ENCODE measurements at places on chromosomes 12 and 14.
A peak's percentile ranks its signal among the peaks of the same experiment; 100 is the strongest.

GRCh38 chr14:96203116-96203515 is 1.5 kb upstream of the BDKRB2 start:
- no peak for DNase-seq

GRCh38 chr12:6700646-6701051 is at the start of gene PIANP:
Gene PIANP (minus strand): TSS chr12:6700815. CDS start chr12:6698061, 2,754 bp downstream.
- peak; percentile 70 for DNase-seq

DNA sequence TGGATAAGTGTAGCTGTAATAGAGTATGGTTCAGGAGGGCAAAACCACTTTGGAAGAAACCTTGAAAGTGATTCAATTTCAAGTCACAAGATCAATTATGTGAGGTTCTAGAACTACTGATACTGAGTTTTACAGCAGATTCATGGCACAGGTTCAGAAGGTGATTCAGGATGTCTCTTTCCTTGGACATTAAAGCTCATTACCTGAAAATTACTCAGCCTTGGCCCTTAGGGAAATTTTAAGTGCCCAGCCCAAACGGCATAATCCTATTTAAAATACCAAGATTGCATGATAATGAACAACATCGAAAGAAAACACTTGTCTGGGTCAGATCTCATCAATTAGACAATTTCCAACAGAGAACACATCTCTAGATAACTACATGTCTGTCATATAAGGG is 70.2 kb upstream of the SLC38A2 start:
- DNase-seq: peak; percentile 65

- peak; percentile 61 for DNase-seq
Measured at GRCh38 chr12:7439579-7440505, 4.1 kb downstream of the CD163L1 start.

- DNase-seq: no peak
Measured at GRCh38 chr12:50574601-50575348, 70.0 kb downstream of the DIP2B start.

DNA sequence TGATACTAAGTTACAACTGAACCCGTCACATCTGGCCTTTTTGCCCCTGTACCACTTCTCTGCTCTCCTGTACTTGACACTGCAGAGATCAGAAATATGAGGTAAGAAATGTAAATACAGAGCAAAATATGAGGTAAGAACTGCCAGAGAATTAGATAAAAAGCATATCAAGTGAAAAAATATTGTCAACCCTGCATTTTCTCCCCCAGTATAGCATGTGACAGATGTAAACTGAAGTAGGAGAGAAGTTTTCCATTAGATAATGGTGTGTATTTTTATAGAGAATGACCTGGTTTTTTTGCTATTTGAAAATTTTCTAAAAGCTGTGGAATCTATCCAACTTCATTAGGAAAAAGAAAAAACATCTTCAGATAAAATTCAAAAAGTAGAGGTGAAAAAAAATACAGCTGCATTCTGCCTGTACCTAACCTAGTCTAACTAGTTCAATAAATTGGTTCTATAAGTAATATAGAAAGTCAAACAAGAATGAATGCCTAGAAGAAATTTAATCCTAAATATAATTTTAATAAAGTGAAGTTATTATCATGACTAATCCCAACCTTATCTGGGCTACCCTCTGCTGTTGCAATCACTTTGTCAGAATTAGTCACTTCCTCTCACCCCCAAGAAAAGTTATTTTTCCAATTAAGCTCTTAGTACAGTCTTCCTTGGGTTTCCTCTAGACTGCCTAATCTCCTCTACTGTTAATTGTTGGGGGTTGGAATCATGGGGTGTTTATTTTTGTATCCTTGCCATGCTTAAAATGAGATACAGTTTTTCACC is 210.0 kb downstream of the RASSF9 start:
- DNase-seq: no peak

DNA sequence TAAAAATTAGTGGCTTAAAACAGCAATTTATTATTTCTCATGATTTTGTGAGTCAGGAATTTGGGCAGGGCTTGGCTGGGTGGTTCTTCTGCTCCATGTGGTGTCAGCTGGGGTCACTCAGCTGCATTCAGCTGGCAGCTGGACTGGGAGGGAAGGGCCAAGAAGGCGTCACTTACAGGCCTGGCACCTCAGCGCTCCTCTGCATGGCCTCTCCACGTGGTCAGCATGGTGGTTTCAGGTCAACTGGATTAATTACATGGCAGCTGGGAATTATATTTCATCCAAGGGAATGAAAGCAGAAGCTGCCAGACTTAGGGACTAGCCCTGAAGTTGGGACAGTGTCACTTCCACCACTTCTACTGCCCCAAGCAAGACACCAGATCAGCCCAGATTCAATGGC is 27.5 kb upstream of the IRF2BPL start:
- DNase-seq: no peak

GRCh38 chr14:23070262-23071129 is 13.2 kb upstream of the CDH24 start:
- no peak for DNase-seq

DNA sequence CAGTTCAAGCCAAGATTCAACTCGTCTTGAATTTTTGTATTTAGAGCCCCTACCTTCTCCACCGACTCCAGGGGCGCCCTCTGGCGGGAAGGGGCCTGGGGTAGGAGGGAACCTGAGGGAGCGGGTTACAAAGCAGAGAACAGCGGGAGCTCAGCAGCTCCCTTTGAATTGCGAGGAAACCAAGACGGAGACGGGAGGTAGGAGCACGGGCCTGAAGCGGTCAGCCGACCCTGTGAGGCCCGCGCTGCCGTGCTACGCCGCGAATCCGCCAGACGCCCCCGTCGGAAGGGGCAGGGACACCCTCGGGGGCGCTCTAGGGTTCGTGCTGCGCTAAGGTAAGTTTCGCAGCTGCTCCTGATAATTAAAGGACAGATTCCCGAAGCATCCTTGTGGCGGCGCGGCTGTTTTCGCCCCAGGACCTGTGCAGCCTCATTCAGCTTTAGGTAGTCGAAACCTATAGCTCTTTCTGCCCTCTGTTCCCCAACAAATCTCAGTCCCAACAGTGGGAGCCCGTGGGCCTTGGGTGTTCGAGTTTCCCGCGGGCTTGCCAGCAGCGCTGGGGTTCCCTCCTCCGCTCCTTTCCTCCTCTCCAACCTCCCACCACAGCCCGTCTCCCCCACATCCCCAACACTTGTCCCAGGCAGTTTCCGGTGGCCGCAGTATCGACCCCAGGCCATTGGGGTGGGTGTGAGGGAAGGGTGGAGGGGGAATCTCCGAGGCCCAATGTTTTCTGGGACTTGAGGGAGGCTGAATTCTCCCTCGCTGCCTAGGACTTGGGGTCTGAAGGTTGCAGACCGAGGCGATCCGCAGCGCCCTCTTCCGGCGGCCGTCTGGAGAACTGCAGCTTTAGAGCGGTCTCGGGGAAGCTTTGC is 5.1 kb upstream of the NKX2-1 start:
- DNase-seq: no peak

DNA sequence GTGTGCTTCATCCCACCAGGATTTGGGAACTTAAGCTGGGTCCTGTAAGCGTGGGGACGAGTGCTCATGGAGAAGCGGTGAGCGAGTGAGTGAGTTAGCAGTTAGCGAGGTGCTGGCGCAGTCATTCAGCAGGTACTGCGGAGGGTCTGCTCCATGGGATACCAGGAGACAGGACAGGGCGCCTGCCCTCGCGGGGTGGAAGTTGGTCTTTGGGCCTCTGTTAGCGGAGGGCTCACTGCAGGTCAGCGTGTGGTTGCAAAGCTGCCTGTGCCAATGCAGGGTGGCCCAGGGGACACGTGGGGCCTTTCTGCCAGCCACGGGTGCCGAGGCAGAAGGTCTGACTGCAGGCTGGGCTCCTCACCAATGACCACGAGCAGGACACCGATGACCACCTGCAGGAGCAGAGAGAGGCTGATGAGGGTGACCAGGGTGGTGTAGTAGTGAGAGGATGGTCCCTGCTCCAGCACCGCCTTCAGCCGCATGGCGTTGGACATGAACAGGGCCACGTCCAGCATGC is 97.6 kb downstream of the NINJ2 start:
- DNase-seq: no peak

- no peak for DNase-seq
Measured at GRCh38 chr12:33529031-33529430, 89.4 kb upstream of the SYT10 start.

GRCh38 chr14:20627346-20628027 is 14.0 kb downstream of the OR6S1 start:
- DNase-seq: no peak

DNA sequence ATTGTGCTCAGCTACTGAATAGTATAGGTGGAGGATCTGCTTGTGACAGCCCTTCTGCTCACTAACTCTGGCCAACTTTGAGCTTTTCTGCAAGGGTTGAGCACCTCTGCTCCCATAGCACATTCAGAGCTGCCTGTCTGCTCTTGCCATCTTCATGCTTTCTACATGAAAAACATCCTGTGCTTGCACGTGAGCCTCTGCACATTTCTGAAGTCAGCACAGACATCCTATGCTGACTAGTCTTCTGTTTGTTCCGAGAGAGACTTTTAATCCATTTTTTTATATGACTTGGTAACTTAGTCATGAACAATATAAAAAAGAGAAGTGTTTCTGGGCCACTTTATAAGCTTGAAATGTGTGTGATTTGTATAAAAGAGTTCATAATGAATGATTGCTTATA is 969.3 kb downstream of the TMTC2 start:
- DNase-seq: no peak

- DNase-seq: no peak
Measured at GRCh38 chr12:100942984-100943749, 148.6 kb downstream of the ANO4 start.

GRCh38 chr12:104692557-104693218 is 235.9 kb downstream of the CHST11 start:
- no peak for DNase-seq

DNA sequence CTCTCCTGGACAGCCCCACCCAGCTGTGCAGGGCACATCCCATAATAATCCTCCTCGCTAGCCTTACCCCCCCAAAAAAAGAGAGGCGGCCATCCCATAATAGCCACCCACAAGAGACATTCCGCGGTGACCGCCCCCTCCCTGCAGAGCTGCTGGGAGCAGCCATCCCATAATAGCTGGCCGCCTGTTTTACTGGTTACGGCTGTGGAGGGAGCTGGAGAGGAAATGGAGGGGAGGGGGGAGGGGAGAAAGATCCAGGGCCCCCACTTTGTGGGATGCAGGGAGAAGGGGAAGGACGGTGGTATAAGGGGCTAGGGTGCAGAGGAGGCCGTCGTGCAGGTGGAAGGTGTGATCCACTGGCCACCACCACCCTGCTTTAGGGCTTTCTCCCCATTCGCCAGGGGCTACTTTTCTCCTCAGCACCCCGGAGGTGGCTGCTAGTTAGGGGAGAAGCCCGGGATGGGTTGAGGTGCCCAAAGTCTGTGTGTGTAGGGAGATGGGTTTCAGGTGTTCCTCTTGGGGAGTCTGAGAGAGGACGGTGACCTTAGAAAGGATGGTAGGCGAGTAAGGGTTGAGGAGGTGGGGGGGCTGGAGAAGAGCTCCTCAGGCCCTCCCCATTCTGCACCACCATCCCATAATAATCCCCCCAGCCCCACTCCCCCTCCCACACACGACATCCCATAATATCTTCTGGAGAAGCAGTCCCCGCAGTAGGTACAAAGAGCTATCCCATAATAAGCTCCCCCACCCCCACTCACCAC is 6.0 kb upstream of the CHD4 start:
- peak; percentile 96 for DNase-seq

DNA sequence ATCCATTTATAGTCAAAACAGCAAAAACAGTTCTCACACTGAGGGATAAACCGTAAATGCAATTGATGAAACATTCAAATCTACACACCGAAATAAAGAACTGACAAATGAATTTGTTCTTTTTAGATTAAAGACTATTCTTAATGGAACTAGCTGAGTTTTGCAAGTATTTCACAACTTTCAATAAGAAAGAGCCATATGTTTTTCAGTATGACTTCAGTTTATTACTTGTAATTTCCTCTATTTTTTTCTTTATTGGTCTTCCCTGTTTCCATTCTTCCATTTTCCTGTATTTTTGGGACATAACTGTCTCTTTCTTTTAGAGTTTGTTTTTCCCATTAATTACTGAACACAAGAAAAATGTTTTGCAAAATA is 4.3 kb downstream of the BCAT1 start:
- no peak for DNase-seq

DNA sequence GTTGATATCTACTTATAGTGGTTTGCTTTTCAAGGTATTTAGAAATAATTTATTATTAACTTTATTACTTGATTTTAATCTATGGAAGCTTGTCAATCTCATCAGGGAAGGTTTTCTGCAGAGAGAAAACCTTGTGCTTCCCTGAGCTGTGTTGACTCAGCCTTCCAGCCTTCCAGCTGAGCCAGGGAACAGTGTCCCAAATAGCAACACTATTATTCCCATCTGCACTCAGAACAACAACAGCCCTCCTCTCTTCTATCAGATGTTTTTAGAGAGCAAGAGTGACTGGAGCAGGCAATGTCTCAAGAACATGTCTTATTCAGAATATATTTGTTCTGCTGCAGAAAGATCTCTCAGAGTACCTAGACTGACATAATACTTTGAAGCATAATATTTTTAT is 389.9 kb upstream of the GARIN6 start:
- DNase-seq: no peak

- DNase-seq: no peak
Measured at GRCh38 chr14:105746124-105746514, 219.7 kb downstream of the TMEM121 start.

GRCh38 chr12:119692410-119692809 is 24.5 kb downstream of the PRKAB1 start:
- no peak for DNase-seq

- DNase-seq: no peak
Measured at GRCh38 chr12:127169321-127170181, 1097.4 kb upstream of the TMEM132C start.

DNA sequence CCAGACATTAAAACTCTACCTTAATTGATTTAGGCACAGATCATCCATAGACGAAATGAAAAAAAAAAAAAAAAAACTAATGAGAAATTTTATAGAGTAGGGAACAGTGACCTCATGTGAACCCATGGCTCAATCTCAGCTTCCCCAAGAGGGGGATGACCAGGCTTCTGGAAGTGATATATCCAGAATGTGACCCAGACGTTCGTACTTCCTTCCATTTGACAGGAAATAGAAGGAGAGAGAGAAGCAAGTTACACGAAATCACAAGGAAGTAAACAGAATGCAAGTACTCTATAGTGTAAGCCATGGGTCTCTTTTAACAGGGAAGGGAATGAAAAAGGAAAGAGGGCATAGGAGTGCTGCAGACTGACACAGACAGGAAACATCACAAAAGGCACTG is 10.1 kb downstream of the FOXN3 start:
- DNase-seq: no peak
